Mesendoderm (in vitro differentiated cells): ENCODE measurements at places on chromosomes 2 and 18.

DNA sequence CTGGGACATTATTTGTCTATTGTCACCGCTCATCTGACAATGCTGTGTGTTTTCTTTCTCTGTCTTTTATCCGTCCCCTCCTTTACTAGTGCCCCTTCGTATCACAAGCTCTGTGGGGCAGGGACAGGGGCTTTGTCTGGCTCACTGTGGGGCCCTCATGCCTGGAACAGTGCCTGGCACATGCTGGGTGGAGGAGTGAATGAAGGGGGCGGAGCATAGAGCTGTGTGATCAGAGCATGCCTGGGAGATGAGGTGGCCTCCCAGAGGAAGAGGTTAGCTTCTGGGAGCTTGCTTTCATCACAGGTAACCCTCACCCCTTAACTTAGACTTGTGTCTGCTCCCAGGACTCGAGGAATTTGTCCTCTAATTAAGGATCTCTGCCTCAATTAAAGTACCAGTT lies 16.4 kb downstream of the MTCL1 start:
- DNase-seq: peak; percentile 83

- DNase-seq: no peak
Observed at GRCh38 chr2:233486778-233487552, 79.6 kb downstream of the USP40 start.

GRCh38 chr2:191318037-191318728 lies 73.0 kb downstream of the MYO1B start:
- DNase-seq: peak; percentile 76

DNA sequence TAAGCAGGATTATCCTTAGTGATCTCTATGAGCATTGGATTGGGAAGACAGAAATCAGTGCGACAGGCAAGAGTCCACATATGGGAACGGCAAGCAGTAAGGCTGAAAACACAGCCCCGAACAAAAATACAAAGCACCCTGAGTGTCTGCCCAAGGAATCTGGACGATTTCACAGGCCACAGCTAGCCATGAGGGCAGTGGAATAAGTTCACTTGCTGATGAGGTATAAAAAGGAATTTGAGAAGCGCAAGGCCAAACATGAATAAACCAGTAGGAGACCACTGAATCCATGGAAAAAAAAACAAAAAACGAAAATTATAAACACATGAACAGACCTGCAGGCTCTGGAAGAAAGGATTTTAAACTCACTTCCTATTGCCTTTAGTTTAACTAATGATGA lies 24.3 kb downstream of the WDSUB1 start:
- DNase-seq: no peak

GRCh38 chr2:239143858-239144712 lies 256.7 kb downstream of the HDAC4 start:
- peak; percentile 69 for DNase-seq

GRCh38 chr18:22267697-22268096 lies 98.3 kb downstream of the GATA6 start:
- DNase-seq: no peak

DNA sequence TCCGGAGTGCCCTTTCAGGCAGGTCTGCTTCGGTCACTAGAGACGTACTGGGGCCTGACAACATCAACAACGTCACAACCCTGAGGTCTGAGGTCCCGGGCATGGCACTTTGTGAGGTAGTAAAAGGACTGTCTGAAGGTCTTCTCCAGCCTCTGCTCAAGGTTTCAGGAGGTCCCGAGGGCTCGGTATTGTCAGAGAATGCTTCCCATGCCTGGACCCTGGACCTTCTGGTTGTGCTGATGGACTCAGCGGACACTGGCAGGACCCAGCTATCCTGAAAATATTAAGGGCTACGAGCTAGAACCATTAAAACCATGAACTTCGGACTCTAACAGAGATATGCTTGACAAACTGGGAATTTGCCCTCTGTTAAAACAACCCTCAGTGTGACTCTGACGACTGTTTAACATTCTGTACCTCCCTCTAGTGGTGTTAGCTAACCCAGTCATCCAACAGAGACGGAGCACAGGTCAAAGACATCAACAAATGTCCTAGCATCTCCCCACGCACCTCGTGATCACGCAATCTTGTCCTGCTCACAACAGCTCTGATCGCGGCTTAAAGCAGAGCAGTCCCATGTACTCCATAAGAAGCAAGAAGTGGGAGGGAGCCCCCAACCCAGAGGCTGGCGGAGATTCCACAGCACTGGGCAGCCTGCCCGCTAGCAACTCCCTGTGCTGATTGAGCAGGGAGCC lies 96.5 kb downstream of the CCDC93 start:
- DNase-seq: peak; percentile 58
